Activated T-helper 1 cell treated with anti-CD3 and anti-CD28 coated beads, Interleukin-2, amount 50 U/mL, for 16 hours (primary cell): ENCODE measurements at places on chromosomes 4 and X.

- DNase-seq = no peak
These were observed 21.4 kb upstream of the PGM2 start for GRCh38 chr4:37805091-37805490.

DNA sequence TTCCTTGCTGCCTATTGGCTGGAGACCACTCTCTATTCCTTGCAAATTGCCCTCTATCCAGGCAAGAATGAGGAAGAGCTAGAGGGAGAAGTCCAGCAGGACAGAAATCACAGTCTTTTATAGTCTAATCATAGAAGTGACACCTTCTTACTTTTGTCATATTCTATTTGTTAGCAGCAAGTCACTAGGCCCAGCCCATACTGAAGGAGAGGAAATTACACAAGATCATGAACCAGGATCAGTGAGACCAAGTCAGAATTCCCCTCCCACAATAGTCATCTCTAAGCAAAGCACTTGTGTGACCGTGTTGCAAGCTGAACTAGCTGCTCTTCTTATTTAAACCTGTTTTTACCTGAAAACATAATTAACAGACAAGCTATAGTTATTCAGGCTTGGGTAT lies 317.7 kb downstream of the INPP4B start:
- DNase-seq = no peak

GRCh38 chrX:114073926-114074325 lies 510.0 kb upstream of the HTR2C start:
- no peak for DNase-seq

DNA sequence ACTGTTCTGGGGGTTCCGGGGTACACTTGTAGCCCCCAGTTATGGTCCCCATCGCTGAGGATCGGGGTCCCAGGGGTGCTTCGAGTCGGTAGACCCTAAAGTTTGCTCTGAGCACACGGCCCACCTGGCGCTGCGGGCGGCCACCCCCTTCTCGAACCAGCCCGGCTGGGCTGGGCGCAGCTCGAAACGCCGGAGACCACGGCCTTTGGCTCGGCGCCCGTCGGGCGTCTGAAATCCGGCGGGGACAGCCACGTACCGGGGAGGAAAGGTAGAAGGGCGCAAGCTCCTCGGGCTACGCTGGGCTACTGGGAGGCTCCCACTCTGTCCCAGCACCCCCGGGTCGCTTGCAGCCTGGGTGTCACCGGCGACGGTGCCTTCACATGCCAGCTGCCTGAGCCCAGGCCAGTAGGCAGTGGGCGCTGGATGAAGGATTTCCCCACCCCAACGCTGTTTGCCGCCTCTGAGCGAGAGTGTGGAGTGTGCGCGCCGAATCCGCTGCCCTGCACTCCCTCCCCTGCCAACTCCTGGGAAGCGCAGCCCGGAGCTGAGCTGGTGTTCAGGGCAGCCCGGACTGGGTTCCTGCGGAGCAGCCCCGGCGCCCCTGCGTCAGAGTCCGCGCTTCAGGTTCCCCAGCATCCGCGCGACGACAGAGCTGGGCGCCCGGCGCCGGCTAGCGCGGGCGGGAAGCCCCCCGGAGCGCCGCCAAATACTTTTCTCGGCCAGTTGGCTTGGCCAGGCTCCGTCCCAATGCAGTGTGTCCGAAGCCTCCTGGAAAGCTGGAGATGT lies 637 bp downstream of the MAMLD1 start:
- no peak for DNase-seq

GRCh38 chr4:75034523-75034922 lies 101.6 kb downstream of the PARM1 start:
- DNase-seq = no peak

- DNase-seq = no peak
These were observed 273.0 kb downstream of the SLC7A11 start for GRCh38 chr4:137968956-137969678.

DNA sequence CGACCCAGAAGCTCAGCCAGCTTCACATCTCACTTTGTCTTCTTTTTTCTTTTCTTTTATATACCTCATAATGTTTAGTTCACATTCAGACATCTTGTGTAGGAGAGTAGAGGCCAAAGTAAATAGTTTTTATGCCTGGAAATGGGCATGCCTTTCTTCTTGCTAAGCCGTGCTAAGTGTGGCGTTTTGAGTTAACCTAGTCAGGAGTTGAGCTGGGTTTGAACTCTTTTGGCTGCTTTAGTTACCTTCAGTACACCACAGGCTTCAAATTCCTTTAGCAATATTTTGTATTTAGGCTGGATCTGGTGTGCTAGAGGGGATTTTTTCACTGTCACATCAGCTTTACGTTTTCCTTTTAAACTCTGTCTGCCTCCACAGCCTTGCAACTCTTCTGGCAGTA lies 300.8 kb downstream of the ZNF674 start:
- DNase-seq = no peak

DNA sequence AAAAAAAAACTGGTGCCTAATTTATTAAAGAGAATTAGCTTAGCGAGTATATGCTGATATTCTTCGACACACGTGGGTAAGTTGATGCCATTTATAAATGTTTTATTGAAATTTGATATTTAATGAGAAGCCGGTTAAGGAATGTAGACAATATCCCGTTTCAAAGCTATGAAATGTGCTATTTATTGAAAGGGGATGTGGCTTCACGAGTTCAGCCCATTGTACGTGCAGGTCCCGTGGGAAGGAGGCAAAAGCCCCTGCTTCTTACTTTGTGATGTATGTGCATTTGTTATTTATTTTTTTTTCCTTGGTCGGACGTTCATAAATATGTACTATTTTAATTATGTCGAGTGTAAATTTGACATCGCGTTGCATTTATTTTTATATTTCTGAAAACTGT lies 20.2 kb downstream of the SHOX start:
- no peak for DNase-seq

DNA sequence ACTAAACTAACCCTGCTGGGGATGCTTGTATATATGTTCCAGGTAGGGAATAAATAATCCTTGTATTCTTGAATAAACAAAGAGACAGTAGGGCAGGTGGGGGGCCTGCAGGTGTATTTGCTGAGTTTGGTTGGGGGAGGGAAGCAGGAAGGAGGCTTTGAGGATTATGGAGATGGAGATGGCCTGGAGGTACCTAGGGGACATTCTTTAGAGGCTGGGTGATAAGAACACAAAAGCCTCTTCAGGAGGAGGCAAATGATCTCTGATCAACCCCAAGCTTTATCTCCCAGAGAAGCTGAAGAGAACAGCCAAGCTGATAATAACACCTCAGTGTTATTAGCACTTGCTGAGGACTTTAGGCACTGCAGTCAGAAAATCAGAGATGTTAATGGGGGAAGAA lies 187.7 kb downstream of the MGST2 start:
- no peak for DNase-seq

GRCh38 chr4:66639361-66639760 lies 905.9 kb downstream of the CENPC start:
- no peak for DNase-seq

DNA sequence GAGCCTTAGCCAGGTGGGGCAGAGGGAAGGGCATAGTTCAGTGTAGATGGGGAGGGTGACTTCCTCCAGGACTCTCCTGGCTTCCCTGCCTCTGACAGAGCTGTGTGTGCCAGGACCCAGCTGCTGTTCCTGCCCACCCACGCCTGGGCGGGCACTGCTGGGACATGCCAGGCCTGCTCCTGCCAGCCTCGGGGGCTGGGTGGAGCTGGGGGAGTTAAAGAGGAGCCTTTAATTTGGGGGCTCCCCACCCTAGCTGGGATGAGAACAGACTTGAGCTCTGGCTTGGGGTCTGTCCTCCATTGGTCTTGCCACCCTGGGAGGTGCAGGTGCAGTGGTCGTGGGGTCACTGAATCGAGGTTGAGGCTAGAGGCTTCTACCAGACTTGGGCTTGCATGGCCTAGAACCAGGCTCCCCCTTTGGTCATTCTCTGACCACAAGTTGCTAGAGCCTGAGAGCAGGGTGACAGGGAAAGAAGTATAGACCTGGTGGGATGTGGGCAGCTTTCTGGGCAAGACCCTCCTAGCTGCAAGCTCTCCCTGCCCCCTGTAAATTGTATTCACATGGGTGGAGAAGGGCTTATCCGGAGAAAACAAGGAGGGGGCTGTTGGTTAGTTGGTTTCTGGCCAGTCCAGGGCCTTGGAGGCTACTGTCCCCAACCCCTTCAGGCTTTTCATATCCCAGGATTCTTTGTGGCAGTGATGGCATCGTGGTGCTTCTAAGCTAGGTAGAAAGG lies 5.7 kb downstream of the EFNB1 start:
- DNase-seq = no peak

- no peak for DNase-seq
These were observed 129.7 kb upstream of the FTHL17 start for GRCh38 chrX:31201503-31201902.

GRCh38 chr4:11153171-11153750 lies 275.4 kb downstream of the HS3ST1 start:
- no peak for DNase-seq

- no peak for DNase-seq
These were observed 15.6 kb downstream of the RBM41 start for GRCh38 chrX:107102980-107103379.

DNA sequence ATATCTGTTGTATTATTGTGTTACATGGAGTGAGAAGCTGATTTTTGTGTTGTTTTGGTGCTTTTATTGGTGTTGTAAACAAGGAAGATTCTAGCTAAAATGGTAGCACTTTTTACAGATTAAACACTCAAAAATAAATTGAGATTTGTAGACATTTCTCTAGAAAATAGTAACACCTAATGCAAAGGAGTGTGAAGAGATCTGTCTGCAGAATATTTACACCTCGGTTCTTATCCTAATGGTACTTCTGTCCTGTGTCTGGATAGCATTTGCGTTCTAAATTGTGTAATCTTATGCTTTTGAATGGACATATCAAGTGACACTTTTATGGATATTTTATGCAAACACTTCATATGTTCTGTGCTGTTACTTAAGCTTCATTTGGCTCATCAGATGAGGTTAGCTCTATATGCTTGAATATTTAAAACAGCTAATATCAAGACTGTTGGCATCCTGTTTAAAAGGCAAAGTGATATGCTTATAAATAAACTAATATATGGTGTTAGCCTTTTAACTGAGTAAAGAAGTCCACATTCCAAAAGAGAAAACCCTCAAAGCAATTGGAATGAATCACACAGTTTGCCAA lies 6.0 kb downstream of the PCDH7 start:
- DNase-seq = no peak

- no peak for DNase-seq
These were observed 137.9 kb upstream of the NHS start for GRCh38 chrX:17237146-17237545.

- no peak for DNase-seq
These were observed 105.7 kb downstream of the SLITRK2 start for GRCh38 chrX:145923376-145923775.

DNA sequence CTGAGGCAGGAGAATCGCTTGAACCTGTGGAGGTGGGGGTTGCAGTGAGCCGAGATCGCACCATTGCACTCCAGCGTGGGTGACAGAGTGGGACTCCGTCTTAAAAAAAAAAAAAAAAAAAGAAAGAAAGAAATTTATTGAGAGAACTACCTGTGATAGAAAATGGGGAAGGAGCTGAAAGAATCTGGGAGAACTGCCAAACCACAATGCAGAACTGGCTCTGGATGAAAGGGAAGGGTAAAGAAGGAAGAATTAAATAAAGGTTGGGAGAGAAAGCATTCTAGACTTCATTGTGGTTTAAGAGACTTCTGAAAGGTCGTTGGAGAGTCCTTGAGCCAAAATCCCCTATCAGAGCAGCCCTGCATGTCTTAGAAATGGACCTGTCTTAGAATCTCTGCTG lies 567.9 kb upstream of the HTR2C start:
- no peak for DNase-seq

DNA sequence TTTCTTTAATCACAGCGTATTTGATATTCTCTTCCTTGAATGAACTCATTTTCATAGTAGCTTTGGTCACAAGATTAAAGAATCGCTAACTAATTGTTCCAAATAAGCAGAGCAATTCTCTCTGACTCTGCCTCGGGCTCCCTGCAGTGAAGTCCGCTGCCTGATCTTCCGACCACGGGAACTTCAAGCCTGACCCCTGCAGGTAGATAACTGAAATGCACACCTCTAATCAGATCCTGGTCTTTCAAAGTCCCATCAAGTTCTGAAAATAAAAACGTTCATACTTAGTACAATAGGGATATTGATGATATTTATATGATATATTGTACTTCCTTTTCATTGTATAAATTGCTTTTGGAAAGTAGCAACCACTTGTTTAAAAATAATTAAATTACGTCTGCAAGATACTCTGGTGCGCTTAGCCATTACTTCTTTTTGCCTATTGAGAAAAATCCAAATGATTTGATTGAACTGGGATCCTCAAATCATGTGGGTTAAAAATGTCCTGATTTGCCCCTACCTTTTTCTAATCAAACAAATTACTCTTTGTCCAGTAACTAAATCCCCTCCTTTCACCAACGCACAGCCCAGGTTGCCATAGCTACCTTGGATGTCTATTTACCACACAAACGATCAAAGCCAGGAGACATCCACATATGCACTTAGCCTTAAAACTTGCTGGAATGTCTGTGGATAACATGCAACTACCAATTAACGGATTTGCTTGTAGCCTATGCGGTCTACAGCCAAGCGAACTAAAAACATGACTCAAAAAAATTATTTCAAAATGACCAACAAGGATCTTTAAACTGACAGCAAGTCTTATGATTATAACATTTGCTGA lies 4.2 kb downstream of the MID1 start:
- no peak for DNase-seq

GRCh38 chr4:19752599-19752998 lies 499.1 kb upstream of the SLIT2 start:
- DNase-seq = no peak

GRCh38 chr4:21778702-21779101 lies 169.9 kb downstream of the KCNIP4 start:
- no peak for DNase-seq

- DNase-seq = no peak
These were observed 1.7 kb upstream of the TMEM271 start for GRCh38 chr4:577499-578450.

GRCh38 chr4:168449719-168450452 lies 30.4 kb downstream of the DDX60L start:
- no peak for DNase-seq

GRCh38 chr4:139934057-139934707 lies 219.8 kb downstream of the MAML3 start:
- no peak for DNase-seq

- DNase-seq = no peak
These were observed 118.2 kb downstream of the PPP3CA start for GRCh38 chr4:101229116-101229515.
